Iris pigment epithelial cell (primary cell): ENCODE measurements at places on chromosomes 2 and 18.
A peak's percentile ranks its signal among the peaks of the same experiment; 100 is the strongest.

- no peak for DNase-seq
These were observed 13.2 kb downstream of the SERPINE2 start for GRCh38 chr2:224025874-224026273.

DNA sequence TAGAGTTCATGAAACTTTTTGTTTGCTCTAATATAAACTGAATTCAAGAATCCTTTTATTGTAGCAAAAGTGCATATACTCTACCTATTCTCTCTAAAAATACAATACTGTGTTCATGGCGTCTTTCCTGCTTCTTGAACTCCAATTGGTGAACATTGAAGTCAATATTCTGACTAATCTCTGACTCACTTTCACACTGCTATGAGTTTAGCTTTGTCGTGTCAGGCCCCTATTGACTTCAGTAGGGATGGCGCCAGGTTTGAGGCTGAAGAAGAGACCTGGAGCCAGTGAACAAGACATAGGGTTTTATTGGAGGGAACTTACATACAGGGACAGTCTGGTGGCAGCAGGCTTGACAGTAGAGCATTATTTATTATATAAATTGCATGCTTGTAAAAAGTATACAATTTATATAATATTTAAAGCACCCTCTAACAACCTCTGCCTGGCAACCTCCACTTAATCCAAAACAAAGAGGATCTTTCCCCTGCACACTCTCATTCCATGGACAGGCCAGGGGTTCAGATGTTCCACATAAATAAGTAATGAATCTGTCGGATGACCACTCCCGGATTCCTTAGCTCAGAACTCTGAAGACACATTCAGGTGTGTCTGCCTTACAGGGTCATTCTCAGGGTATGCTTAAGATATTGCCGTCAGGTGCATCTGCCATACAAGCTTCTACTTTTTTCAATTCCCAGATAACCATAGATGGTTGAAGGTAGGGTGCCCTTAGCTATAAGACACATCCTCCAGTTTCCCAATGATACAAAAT is 141.0 kb downstream of the CERS6 start:
- DNase-seq: peak; percentile 23

- DNase-seq: no peak
These were observed 65.7 kb upstream of the BCL2L11 start for GRCh38 chr2:111054791-111055691.

DNA sequence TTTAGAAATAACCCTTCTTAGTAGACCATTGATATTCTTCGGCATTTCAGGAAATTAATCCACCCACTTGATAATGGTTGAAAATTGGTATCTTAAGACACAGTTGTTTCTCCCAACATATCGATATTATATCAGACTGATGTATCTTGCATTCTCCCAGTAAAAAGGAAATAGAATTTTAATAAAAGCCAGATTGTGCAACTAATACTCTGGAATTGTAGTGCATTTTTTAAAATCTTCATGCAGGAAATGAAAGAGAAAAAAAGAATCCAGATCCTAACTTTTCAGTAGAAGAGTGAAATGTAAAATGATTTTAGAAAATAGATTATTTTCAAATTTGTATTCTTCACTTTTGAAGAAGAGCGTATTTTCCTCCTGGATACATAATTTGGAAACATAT is 1168.4 kb downstream of the DPP10 start:
- no peak for DNase-seq

DNA sequence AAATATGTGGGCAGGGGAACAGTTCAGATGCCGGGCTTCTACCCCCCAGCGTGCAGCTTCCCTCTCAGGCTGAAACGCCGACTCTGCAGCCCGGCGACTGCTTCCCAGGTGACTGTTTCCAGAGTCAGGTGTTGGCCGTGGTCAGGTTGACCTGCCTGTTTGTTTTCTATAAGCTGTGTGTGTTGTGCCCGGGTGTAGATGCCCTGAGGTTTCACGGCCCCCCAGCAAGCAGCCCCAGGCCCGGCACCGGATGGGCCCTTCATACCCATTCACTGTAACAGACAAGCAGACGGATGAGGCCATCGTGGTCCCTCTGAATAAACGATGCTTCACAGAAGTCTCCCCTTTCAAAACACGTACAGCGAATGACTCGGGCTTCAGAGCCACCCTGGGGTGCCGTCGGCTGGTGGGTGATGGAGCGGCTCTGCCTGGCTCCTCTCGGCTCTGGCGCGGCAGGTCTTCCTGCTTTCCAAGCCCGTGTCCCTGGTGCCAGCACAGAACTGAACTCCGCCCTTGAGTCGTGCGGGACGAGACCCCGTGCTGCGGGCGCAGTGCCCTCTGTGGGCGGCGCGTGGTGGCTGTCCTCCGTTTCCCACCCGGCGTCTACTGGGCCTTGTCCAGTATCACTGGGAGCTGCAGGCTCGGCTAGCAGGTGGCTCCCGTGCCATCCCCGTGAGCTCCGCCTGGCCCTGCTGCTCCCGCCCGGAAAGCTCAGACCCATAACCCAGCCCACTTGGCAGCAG is 15.0 kb upstream of the KCNG2 start:
- no peak for DNase-seq

DNA sequence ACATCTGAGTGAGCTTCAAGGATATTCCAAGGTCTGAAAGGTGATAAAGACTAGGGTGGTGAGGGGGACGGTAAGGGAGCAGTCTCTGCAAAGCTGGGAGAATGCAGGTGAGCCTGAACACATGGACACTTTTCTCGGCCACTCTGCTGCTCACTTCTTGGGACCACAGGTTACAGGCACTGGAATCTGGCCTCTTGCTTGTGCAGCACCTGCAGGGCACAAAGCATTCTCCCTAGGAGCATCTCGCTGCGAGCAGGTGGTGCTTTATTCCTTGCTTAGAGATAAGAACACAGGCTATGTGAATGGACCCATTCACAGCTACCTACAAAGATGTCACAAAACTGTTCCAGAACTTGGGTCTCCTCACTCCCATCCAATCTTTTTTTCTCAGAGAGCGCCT is 153.2 kb downstream of the DDX1 start:
- DNase-seq: no peak

- peak; percentile 6 for DNase-seq
These were observed 119.7 kb downstream of the TACR1 start for GRCh38 chr2:75079575-75079974.

DNA sequence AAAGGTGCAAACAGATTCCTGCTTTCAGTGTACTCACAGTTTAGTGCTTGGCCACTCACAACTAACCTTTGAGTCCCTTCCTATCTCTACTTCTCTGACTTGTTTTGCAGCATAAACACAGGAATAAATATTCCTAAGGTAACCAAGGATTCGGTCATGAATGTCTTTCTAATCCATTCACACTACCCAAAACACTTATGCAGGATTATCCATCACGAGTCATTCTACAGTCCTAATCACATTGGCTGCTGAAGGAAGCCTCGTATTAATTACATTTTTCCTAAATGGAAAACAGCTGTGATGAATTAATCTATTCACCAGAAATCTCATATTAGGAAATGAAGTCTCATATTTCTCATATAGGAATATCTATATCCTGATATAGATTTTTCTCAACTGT is 16.3 kb downstream of the RDH14 start:
- DNase-seq: no peak

GRCh38 chr2:109454765-109455394 is 158.9 kb downstream of the SEPTIN10 start:
- DNase-seq: no peak

DNA sequence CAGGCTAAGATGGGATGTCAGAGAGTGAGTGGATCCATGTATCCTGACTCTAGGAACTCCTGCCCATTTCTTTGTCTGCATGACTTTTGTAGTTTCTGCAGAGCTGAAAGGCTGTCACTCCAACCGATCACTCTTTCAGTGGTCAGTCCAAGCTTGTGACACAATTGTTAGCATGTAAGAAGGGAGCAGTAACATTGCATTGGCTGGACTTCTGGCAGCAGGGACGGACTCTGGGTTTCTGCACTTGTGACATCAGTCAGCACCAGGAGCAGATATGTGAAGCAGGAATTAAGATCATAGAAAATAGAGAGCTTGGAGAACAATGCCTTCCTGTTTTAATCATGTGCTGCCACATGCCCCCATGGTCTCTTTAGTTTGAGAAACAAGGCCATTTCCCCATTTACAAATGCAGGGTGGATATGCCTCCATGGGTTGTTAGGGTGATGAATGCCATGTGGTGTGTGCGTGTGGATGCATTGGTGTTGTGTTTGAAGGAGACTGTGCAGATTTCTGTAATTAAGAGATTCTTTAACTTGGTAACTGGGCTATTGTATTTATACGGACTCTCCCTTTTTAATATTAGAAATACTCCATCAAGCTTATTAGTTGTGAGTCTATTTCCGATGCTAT is 214.3 kb upstream of the EPHA4 start:
- no peak for DNase-seq

DNA sequence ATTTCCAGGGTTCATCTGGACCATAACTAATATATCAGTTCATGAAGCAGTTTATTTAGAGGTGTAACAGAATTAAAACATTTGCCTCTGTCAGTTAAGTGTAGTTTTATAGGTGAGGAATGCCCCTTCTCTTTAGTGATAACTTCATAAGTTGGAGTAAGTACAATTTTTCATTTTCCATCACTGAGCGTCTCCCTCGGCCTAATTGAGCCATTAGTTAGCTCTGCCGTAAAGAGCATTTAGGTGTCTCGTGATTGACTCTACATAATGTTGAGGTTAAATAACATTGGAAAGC is 88.4 kb downstream of the UGGT1 start:
- DNase-seq: no peak

GRCh38 chr2:156430236-156430979 is 5.8 kb upstream of the GPD2 start:
- DNase-seq: peak; percentile 63

DNA sequence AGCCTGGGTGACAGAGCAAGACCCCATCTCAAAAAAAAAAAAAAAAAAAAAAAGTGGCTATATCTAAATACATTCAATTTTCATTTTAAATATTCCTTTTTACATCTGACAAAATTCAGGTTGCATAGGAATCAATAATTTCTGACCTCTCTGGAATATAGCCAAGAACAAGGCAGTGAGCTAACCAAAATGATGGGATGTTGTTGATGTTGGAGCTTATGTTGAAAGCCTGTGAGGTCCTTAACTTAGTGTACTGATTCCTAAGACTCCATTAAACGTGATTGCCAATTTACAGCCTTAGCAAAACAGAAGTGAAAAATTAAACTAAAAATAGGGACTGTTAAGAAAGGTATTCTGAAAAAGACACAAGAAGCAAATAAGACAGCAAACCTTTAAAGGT is 109.6 kb downstream of the MEP1B start:
- DNase-seq: no peak

- peak; percentile 43 for DNase-seq
These were observed 14.2 kb upstream of the OXER1 start for GRCh38 chr2:42777883-42778805.

- no peak for DNase-seq
These were observed 214.2 kb upstream of the ACVR2A start for GRCh38 chr2:147630585-147630984.

GRCh38 chr2:55425431-55425831 is 5.8 kb upstream of the CCDC88A start:
- peak; percentile 96 for DNase-seq

DNA sequence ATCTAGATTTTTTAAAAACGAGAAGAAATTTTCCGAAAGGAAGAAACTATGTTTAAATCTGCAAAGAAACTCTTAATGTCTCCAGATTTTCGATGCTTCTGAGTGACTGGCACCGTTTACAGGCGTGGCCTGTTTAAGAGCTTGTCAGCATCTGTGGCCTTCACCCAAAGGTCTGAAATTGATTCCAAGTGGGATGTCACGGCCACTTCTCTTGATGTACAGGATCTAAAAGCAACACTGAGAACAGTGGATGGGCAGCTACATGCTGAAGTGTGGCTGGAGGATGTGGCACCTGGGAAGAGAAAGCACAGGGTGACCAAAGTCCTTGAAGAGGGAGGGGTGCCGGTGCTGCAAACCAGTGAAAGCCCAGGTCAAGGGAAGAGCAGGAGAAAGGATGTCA is 28.0 kb downstream of the EMILIN2 start:
- DNase-seq: no peak

- no peak for DNase-seq
These were observed 7.7 kb downstream of the MAPRE3 start for GRCh38 chr2:26978061-26978596.

- DNase-seq: no peak
These were observed 68.6 kb downstream of the ZAP70 start for GRCh38 chr2:97781981-97782380.

- DNase-seq: no peak
These were observed 725.2 kb downstream of the CPS1 start for GRCh38 chr2:211281430-211282073.

DNA sequence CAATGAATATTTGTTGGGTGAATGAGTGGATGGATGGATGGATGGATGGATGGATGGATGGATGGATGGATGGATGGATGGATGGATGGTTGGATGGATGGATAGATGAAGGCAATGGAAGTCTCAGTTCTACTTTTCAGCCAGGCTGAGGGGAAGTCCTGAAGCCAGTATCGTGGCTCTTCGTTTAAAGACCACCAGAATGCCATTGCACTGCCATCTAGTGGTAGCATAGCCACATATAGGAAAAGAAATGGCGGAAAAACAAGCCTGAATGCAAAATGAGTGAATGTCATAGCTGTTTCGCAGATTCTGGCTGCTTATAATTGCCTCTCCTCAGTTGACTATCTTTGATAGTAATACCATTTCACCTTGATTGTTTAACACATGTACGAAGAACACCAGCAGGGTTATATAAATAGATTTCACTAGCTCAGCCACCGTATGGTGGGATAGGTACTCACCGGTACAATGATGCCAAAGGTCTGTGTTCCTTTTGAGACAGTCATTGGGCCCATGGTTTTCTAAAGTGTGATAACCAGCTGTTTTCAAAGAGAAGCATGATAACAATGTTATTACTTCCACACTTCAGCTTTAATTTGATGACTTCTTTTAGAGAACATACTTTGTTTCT is 62.3 kb upstream of the GREB1L start:
- peak; percentile 71 for DNase-seq

GRCh38 chr2:206084439-206084869 is 1.5 kb downstream of the INO80D start:
- peak; percentile 56 for DNase-seq

DNA sequence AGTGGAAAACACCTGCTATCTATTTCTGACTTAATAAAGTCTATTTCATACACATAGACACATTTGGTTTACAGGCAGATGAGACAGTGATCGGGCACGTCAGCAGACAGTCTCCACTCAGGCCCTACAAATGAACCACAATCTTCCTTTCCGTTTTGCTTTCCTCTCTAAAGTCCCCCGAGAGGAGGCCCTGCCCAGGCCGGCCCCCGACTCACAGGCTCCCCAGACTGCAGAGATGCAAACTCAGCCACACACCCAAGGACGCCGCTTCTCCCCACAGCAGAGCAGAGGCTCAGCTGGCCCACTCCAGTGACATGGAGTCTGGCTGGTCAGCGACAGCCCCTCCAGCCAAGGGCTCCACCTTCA is 9.3 kb upstream of the MTERF4 start:
- DNase-seq: no peak

DNA sequence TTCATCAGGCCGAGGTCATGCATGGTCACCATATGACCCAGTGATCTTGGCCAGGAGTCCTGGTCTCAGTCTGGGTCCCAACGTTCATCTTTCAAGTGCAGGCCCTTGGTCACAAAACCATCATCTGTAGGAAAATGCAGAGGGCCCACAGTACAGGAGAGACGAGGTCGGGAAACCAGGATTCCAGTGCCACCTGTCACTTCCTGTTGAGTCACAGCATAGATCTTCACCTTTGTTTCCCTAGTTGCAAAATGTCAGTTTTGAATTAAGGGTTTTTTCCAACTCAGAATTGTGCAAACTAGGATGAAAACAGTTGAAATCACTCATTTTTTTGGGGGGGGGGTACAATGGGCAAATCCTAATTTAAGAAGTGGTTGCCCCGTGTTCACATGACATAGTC is 162.2 kb downstream of the INSIG2 start:
- DNase-seq: no peak

GRCh38 chr2:586641-587076 is 90.5 kb downstream of the TMEM18 start:
- no peak for DNase-seq

- DNase-seq: no peak
These were observed 163.6 kb downstream of the TNS1 start for GRCh38 chr2:217839073-217839749.
